Suppressor macrophage treated with lipopolysaccharide for 4 hours (primary cell): ENCODE measurements at places on chromosomes 3 and 15.
A peak's percentile ranks its signal among the peaks of the same experiment; 100 is the strongest.

- DNase-seq = no peak
Observed at GRCh38 chr15:31357148-31357547, 30.5 kb downstream of the KLF13 start.

DNA sequence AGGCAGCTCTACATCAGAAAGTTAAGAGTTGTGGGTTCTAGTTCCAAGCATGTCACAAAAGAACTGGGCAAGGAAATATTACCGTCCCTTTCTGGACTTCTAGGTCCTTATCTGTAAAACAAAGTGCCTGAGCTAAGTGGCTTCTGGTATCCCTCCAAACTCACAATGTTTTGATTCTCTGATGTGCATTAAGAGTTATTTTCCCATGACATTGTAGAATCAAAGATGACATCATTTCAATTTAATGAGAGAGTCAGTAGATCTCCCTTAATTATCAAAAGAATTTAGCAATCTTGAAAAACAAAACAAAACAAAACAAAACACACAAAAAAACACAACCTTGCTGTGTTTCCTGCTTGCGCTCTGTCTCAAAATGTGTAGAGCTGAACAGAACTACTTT lies 88.7 kb downstream of the DUT start:
- no peak for DNase-seq

GRCh38 chr3:66492672-66493071 lies 8.2 kb downstream of the LRIG1 start:
- DNase-seq = no peak

DNA sequence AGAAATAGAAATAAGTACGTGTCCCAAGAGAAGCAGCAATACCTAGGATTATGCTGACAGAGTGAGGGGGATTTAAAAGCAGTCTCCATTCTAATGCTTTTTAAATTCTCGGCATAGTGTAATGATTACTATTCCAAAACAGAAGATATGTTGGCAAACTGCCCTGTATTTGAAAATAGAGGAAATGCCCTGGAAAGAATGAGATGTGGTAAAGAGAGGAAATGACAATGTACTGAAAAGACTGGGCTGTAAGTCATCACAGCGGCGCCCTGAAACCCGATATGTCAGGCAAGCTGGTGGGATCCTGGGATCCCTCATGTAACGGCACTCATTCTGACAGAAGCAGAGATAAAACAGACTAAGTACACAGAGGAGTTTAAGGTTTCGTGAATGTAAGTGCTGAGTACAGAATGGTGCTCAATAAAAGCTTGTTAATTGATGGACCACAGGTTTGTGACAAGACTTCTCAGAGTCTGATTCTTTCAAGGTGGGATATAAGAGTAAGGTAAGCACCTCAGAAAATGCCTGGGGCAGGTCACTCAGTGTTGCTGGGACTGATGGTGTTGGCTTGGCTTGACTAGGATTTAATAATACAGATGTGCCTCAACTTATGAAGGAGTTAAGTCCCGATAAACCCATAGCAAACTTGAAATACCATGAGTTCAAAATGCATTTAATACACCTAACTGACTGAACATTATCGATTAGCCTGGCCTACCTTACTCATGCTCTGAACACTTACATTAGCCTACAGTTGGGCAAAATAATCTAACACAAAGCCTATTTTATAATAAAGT lies 91.4 kb downstream of the NFKBIZ start:
- peak; percentile 91 for DNase-seq

- DNase-seq = no peak
Observed at GRCh38 chr3:127615631-127616305, 13.2 kb upstream of the PODXL2 start.

GRCh38 chr3:112813723-112814171 lies 32.9 kb downstream of the CD200R1L start:
- peak; percentile 94 for DNase-seq

DNA sequence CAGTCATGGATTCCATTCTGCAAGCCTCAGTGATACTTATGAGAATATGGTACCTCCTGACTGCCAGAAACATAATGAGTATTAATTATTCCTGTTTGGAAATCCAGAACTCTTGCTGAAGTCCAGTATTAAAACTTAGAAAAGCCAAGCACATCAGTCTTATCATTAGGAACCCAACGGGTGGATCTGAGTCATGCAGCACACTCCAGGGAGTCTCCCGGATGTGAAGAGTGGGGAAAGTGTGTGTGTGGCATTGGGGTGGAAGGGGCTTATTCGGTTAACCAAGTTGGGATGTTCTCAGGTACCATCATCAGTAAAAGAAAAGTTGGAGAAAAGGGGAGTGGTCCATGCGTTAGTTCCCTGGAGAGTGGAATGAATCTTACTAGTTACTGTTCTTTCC lies 181.1 kb downstream of the PLCL2 start:
- DNase-seq = no peak

GRCh38 chr3:32296251-32297204 lies 58.0 kb downstream of the CMTM8 start:
- peak; percentile 71 for DNase-seq

DNA sequence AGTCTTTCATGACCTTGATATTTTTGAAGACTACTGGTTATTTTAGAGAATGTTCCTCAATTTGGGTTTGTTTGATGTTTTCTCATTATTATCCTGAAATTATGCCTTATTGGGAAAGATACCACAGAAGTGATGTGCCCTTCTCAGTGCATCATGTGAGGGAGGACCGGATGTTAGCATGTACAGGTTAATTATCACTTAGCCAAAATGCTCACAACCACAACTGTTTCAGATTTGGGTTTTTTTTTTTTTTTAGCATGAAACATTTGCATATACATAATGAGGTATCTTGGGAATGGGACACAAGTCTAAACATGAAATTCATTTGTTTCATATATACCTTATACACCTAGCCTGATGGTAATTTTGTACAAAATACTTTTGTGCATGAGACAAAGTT lies 59.8 kb downstream of the PIK3R4 start:
- no peak for DNase-seq

DNA sequence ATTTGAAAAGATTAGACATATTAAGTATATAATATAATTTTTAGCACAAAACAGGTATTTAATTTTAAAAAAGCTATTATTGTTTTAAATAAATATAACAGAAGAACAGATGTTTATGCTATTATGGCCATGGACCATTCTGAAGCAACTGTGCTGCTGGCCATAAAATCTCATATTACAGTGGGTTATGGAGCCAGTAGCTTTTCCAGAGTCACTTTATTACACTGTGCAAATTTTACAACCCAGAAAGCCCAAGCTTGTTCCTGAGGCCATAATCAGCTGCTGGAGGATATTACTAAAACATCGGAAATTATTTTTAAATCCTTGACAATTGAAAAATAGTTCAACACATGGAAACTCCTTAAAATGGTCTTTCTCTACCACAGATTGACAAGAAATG lies 557.3 kb upstream of the KCNMB2 start:
- DNase-seq = no peak

DNA sequence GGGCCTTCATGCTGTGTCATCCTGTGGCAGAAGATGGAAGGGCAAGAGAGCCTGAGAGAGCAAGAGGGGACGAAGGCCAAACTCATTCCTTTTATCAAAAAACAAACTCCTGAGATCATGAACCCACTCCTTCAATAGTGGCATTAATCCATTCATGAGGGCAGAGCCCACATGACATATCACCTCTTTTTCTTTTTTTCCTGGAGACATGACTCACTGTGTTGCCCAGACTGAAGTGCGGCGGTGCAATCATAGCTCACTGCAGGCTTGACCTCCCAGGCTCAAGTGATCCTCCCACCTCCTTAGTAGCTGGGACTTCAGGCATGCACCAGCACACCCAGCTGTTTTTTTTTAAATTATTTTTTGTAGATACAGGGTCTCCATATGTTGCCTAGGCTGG lies 92.0 kb upstream of the RNU6-1 start:
- peak; percentile 24 for DNase-seq

GRCh38 chr3:153572165-153572564 lies 410.1 kb downstream of the RAP2B start:
- DNase-seq = no peak

- DNase-seq = no peak
Observed at GRCh38 chr15:62901909-62902546, 140.5 kb upstream of the TPM1 start.

- no peak for DNase-seq
Observed at GRCh38 chr3:129567176-129567705, 24.3 kb downstream of the H1-8 start.

DNA sequence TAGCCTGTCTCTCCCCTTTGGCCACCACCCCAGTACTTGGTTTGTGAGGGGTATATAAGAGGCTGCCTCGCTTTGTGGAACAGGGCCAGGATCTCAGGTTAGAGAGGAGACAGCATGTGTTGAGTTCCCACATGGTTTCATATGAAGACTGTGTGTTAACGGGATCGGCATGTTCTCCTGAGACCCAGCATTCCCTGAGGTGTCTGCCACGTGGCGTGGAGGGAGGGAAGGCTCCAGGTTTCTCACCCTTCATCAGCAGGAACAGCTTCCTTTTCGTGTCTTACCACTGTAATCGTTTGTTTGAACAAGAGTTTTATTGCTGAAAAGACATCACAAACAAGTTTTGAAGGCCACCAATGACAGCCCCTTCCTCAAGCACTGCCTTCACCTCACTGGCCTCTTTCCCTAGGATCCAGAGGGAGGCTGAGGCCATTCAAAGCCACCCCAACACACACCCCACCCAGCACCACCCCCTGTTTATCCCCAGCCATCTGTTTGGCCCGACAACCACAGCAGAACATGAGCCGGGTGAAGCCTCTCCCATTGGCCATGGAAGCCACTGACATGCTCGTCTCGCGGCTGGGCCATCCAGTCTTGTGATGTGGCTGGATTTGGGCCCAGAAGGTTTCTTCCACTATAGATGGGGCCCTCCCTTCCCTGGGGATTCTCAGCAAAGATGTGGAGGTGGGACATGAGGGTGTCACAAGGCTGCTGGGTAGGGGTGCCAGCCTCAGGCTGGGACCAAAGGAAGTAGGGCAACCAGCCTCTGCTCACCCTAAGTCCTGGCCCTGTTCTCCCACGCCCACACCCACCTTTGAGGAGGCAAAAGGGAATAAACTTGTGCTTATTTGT lies 10.0 kb downstream of the BHLHE40 start:
- peak; percentile 54 for DNase-seq

GRCh38 chr3:111904376-111905241 lies 45.5 kb downstream of the PHLDB2 start:
- DNase-seq = peak; percentile 81

GRCh38 chr3:117234331-117234730 lies 524.8 kb downstream of the TUSC7 start:
- no peak for DNase-seq

- peak; percentile 11 for DNase-seq
Observed at GRCh38 chr3:2920103-2920502, 190.1 kb downstream of the IL5RA start.

GRCh38 chr3:102179326-102180177 lies 255.3 kb upstream of the ZPLD1 start:
- DNase-seq = no peak

- DNase-seq = no peak
Observed at GRCh38 chr3:124398594-124398993, 331.7 kb upstream of the UMPS start.

GRCh38 chr15:81026836-81027599 lies 26.3 kb downstream of the TLNRD1 start:
- DNase-seq = peak; percentile 45

DNA sequence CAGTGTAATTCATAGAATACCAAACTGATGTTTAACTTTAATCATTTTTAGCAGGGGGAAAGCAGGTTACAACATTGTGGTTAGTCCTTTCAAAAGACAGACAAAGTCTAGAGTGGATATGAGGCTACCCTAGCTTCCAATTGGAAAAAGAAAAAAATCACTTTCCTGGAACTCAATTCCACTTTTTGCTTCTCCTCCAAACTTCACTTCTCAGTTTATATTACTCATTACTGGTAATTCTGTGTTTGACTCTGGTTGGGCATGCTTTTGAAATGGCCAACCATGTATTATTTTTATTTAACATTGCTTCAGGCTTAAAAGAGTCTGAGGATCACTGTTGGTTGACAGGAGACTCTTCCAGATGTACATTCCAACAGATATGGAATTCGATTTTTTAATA lies 84.8 kb downstream of the RAP2B start:
- peak; percentile 71 for DNase-seq

GRCh38 chr15:78216276-78217104 lies 17.9 kb downstream of the ACSBG1 start:
- DNase-seq = no peak

- DNase-seq = no peak
Observed at GRCh38 chr15:33618350-33618749, 307.6 kb downstream of the RYR3 start.

DNA sequence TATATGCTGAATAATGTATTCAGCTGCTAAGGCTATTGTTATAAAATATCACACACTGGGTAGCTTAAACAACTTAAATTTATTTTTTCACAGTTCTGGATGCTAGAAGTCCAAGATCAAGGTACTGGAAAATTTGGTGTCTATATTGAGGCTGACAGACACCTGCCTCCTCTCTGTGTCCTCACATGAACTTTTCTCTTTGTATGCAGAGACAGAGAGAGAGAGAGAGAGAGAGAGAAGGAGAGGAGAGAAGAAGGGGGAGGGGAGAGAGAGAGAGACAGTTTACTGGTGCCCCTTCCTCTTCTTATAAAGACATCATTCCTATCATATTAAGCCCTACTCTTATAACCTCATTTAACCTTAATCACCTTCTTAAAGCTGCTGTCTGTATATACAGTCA lies 320.1 kb upstream of the THBS1 start:
- no peak for DNase-seq

DNA sequence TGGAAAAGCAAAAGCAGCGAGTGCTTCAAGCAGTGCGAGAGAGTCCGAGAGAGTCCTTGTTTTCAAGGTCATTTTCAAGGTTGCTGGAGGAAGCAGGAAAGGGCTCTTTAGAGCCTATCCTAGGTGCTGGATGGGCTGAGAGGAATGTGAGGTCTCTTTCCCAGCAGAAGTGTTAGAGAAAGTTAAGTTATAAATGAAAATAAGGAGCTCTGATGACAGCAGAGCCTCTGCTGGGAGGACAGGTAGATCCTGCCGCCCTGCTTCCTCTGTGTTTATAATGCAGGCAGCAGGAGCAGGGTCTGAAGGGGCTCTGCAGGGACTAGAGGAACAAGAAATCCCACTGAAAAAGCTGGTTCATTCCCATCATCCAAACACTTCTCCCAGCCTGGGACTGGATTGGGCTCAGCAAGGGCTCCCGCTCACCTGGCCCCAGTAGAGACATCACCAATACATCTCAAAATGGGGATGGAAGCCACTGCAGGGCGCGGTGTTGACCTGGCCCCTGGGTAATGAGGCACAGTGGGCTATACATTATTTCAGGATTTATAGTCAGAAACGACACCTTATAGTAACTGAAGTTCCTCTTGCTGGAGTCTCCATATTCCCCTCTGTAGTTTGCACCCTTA lies 41.5 kb upstream of the RAB6B start:
- DNase-seq = no peak

DNA sequence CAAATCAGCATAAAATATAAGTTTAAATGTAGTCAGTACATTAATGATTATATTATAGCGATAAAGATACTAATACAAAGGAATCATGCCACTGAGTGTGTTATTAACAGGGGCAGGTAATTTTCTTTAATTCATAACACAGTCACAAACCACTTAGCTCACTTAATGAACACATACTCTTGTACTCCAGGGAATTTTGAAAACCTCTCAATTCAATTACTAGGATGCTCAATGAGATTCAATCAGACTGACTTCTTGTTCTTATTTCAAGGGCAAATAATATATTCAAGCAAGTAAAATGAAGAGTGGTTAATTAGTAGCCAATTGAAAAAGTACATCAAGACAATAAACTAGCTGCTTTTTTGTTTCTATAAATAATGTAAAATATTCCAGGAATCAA lies 5.8 kb upstream of the SUCNR1 start:
- DNase-seq = no peak

GRCh38 chr3:37256447-37256846 lies 82.1 kb upstream of the LRRFIP2 start:
- DNase-seq = peak; percentile 7

GRCh38 chr3:114417265-114417664 lies 123.4 kb downstream of the TIGIT start:
- no peak for DNase-seq
